EL (cell line): ENCODE measurements at places on chromosomes 13 and 19.

GRCh38 chr19:585551-586110, 4.0 kb upstream of the HCN2 start:
- peak; percentile 23 for DNase-seq

DNA sequence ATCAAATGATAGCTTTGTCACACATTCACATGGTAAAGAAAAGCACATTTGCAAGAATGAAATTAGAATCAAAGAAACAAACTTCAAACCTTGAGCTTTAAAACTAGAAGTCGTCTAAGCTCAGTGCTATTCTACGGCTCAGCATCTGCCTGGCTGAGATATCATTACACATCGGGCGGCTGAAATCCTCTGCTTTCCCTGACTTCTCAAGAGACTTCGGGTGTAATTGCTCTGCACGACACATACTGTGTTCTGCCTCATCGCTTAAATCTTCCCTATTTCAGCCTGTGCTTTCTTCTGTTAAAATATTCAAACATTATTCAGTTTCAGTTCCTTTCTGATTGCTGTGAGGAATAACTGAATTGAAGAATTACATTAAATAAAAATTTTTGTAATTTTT, 265.3 kb downstream of the NALCN start:
- DNase-seq: peak; percentile 13

DNA sequence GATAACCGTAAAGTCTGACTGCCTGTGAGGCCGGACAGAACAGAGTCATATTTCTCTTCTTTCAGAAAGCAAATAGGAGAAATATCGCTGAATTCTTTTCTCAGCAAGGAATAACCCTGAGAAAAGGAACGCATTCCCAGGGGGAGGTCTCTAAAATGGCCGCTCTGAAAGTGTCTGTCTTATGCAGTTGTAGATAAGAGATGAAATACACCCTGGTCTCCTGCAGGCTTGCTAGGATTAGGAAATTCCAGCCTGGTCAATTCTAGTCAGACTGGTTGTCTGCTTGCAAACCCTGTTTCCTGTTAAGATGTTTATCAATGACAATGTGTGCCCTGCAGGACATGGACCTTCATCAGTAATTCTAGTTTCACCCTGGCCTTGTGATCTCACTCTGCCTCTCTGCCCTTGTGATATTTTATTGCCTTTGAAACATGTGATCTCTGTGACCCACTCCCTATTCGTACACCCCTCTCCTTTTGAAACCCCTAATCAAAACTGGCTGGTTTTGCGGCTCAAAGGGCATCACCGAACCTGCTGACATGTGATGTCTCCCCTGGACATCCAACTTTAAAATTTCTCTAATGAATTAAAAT, 934.8 kb upstream of the SPRY2 start:
- no peak for DNase-seq

DNA sequence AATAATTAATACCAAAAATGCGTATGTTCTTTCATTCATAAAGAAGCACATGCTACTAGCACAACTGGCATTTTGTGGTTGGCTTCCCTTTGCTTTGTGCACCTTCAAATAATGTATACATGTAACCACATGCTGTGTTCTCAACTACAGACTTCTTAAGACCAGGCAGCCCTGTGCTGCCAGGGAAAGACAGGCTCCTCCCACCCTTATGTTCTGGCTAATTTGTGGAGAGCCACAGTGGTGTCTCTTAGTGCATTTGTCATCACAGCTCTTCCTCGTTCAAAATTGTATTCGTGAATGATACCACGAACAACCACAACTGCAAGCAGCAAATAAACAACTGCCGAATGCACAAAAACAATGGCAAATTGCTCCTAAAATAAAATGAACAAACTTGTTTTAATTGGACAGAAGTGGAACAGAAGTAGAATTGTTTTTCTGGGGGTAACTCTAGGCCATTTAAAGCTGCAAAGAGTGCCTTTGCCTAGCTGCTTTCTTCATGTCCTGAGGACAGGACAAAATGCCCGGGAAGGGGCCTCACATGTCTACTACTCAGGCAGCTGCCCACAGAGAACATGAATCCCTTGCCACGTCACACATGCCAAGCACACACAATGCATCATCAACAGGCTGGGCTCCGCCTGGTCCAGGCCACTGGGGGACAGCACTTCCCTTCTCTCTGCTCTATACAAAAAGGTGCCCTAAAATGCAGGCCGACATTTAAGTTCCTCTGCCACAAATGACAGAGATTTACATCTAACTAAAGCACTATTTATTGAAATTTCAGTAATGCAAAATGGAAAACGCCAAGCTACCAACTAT, 21.7 kb downstream of the IRS2 start:
- DNase-seq: no peak

- DNase-seq: no peak
Measured at GRCh38 chr19:55857149-55857548, 20.8 kb downstream of the NLRP4 start.

GRCh38 chr13:73365681-73366080, 306.9 kb downstream of the KLF5 start:
- DNase-seq: no peak

GRCh38 chr19:48921721-48922500, 11.6 kb upstream of the DHDH start:
- DNase-seq: no peak

DNA sequence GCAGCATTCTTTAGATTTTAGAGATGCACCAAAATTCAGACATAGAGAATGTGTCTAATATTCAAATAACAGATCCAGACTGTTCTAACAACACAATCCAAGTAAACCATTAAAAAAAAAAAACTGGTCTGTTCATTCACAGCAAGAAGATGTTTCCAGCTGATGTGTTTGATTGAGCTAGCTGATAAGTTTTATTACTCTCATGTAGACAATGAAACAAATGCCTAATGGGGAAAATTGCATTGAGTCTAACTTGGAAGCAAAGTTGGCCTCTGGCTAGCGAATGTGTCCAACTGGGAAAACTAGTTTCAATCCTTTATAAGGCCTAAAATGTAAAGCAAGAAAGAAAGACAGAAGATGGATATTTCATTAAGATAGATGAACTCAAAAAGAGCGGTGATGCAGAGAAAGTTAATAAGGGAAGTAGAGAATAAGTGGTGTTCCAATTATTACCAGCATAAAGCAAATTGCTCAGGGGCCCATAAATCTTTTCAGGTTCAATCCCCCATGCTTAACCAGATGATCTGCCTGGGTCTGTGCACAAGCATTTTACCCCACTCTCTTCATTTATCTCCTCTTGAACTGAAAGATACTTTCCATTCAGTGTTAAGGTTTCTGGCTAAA, 54.2 kb downstream of the PCDH9 start:
- no peak for DNase-seq

DNA sequence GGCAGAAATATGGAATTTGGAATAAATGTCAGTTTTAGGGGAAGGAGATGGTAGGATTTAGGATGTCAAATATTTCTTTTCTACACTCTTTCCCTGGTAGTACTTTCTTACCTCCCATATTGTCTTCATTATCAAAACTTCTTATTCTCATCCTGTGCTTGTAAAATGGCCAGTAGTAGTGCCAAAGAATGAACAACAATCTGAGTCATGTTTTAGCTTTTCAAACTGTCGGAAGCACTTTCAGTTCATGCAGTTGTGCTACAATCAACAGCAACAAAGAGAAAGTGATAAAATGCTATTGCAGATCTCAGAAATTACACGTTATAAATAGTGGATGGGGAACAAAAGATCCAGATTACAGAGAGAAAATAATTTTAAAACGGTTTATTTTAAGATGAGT, 193.7 kb upstream of the RXFP2 start:
- DNase-seq: peak; percentile 55

DNA sequence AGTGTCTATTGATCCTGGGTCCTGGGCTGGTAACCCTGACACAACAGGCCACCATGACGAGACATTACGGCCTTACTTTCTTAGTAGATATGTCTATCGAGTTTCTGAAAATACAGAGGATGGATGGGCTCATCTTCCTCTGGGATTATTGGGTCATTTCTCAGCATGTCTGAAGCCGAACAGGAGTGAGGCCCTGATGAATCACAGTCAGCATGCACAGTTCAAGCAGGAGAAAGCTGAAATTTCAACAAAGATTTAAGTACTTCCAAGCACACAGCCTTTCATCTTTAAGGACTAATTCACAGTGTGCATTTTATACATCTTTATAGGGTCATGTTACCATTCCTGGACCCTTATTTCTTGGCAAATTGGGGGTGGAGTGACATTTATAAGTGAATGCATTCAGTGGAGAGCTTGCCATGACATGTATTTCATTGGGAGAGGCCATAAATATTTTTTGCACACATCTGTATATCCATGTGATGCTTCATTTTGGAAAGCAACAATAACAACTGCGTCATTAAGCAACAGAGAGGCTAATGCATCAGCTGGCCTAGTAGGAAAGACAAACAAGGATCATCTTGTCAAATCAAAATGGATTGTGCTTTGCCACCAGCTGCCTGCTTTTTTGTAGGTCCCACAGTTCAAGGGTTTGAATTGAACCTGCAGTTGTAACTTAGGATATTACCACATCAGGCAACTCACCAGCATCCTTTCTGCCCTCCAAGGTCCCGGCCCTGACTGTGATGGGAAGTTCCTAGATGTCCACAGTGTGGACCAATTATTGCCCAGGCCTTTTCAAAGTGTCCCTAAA, 143.5 kb downstream of the DNAJC15 start:
- DNase-seq: no peak

DNA sequence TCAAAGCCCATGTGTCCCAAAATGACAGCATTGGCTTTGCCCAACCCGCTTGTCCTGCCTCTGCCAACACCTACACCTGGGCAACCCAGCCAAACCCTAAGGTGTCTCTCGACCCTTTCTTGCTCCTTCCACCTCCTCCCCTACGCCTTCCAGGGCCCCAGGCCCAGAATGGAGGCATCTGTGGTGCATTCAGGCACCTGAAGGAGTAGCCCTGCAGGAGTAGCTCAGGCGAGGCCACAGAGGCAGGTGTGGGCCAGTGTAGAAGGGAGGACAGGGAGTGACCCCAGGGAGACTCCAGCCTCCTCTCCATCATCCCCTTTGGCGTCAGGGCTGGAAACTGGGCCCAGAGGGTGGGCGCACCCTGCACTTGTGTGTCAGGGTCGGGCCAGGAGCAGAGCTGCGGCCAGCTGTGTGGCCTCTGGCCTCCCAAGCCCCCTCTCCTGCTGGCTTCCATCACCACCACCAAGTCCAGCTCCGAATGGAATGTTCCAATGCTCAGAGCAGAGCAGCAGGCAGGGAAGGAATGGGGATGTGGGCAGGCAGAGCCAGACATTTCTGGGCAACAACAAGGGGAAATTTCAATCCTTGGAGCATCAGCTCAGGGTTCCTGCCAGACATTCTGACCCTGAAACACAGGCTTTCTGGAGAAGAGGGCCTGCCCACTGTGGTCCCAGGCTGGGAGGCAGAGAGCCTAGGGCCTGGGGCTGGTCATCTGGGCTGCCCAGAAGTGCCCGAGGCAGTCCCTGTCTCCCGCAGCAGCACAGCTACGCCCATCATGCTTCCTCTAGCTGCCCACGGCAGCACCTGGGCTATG, 16.4 kb downstream of the PLEKHF1 start:
- DNase-seq: no peak

DNA sequence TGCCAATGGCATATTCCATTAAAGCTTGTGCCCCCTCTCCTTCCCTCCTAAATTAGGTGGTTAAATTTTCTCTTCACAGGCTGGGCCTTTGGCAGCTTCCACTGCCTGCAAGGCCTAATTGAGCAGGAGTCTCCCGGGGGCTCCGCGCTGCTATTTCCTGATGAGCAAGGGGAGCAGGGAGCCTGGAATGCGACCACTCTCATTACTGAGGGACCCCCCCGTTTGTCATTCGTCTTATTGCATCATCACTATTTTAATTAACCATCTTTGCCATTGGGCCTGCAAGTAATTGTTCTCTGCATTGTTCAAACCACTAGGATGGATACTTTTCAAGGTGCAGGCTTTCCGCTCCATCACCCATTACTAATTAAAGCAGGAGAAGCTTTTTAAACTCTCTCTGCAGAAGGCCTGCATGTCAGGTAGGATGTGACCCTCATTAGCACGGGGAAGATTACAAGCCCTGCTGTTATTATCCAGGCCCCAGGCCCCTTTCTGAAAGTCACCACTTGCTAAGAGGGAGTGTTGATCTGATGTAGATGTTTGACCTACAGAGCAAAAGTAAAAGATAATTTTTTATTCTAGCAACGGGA, 142.3 kb downstream of the OXGR1 start:
- no peak for DNase-seq

DNA sequence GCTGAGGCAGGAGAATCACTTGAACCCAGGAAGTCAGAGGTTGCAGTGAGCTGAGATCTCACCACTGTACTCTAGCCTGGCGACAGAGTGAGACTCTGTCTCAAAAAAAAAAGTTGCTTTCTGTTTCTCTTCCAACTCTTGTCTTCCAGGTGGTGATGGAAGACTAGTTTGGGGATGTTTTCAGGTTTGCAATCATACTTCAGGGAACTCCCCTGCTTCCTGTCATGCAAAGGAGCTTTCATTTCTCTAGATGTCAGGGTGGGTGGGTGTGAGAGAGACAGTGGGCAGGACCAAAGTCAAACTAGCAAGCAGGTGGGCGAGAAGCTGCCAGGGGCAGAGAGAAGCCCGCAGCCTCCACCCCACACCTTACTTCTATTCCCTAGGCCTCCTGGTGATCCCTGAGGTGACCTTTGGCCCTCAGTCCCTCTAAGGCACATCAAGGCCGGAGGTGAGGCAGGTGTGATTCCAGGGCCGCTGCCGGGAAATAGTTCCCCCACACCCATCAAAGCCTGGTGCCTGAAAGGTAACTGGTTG, 25.7 kb downstream of the CCNE1 start:
- DNase-seq: no peak
